Activated CD4-positive, alpha-beta T cell treated with anti-CD3 and anti-CD28 coated beads, Interleukin-2, amount 10 ng/mL, durations not matched to agents 7 days and 5 days (primary cell): ENCODE measurements at places on chromosomes 2 and 18. TPM values are rescaled to one million over a fixed set of nuclear protein-coding genes. Genes with fewer than 3 reads are reported as not detected.

SPDYA gene
- total RNA-seq = 1.4 TPM

MYO1B gene
- 0.98 TPM for total RNA-seq

ZAP70 gene
- 337 TPM for total RNA-seq

DNA sequence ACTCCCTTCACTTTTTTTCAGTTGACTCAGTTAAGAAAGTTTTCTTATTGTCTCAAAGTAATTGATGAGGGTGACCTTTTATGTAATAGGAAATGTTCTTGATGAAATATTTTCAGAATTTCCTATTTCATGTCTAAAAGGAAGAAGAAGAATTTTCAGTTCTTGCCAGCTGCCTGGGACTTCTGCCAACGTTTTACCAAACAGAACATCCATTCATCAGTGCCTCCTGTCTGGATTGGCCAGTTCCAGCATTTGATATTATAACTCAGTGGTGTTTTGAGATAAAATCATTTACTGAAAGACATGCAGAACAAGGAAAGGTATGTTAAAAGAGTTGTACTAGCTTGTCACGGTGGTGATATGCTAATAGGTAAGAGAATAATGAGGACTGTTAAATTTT, 104.7 kb upstream of the MYO3B start:
- no peak overlapping the region for H3K27ac ChIP-seq
- no peaks in the 10 kb centered on the region for H3K27me3 ChIP-seq
- H3K4me3 ChIP-seq = no peak overlapping the region
- H3K4me1 ChIP-seq = no peaks in the 10 kb centered on the region
- peaks cover 34% of the 10 kb centered on the region for H3K36me3 ChIP-seq
